ENCODE measurements at places on chromosomes 3 and 15.

- DNase-seq, result no peak
Measured at GRCh38 chr3:67804089-67804488, 149.7 kb upstream of the SUCLG2 start.

DNA sequence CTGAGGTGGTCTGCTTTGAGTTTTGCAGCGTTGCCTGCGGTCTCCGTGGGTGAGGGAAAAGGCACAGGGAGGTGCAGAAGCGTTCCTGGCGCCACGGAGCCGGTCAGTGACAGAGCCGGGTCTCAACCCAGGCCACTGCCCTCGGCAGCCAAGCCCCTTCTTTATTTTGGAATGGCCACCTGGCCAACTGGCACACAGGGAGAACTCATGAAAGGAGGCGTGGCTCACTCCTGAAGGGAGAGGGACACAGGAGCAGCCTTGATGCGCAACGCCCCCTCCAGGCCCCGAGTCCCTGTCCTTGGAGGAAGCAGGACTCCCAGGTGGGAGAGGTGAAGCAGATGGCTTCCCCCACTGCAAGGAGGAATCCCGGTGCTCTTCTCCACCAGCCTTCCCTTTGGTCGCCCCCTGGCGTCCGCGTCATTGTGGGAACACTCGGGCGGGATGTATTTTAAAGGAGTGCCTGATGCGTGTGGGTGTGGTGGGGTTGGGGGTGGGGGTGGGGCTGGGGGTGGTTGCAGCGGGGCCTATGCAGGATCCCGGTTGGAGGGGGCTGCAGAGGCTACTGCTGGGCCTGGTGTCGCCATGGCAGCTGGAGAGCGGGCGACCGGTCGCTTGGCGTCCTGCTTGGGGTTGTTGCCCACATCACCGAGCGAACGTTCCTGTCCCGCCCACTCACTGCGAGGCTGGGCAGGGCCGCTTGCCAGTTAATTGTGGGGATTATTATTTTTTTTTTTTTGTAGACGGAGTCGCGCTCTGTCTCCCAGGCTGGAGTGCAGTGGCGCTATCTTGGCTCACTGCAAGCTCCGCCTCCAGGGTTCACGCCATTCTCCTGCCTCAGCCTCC, 32.6 kb downstream of the APBA2 start:
- no peak for DNase-seq

GRCh38 chr15:76533995-76534394, 197.4 kb downstream of the ISL2 start:
- DNase-seq, result no peak

DNA sequence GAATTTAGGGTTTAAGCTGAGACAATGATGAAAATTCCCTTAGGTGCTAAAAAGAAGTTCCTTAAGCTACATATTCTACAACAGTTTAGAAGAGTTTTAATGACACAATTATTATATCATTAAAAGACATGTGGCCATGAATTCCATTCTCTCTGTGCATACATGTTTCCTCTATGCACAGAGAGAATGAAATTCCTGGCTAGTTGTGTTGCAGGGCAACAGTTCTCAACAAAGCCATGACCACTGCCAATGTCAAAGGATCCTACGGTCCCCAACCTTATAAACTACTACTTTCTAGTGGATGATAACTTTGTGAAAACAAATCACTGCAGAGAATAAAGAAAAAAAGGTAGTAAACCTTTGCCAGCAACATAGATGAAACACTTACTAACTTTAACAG, 122.7 kb downstream of the OTOL1 start:
- DNase-seq, result no peak

DNA sequence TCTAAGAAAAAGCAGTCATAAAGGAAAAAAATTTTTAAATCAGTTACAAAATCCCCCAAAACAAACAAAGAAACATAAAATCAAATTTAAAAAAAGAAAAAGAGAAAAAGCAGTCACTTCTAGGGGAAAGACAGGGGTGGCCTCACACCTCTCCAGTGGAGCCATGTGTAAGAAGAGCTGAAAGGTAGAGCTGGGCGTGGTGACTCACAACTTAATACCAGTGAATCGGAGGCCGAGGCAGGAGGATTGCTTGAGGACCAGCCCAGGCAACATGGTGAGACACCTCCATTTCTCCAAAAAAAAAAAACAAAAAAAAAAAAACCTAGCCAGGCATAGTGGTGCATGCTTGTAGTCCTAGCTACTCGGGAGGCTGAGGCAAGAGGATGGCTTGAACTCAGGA, 14.7 kb downstream of the MESD start:
- DNase-seq, result no peak

GRCh38 chr15:25892126-25892525, 29.0 kb upstream of the ATP10A start:
- DNase-seq, result no peak

- no peak for DNase-seq
Measured at GRCh38 chr3:152281133-152281713, 12.5 kb downstream of the MBNL1 start.
